ENCODE measurements at places on chromosomes 13 and 19.

DNA sequence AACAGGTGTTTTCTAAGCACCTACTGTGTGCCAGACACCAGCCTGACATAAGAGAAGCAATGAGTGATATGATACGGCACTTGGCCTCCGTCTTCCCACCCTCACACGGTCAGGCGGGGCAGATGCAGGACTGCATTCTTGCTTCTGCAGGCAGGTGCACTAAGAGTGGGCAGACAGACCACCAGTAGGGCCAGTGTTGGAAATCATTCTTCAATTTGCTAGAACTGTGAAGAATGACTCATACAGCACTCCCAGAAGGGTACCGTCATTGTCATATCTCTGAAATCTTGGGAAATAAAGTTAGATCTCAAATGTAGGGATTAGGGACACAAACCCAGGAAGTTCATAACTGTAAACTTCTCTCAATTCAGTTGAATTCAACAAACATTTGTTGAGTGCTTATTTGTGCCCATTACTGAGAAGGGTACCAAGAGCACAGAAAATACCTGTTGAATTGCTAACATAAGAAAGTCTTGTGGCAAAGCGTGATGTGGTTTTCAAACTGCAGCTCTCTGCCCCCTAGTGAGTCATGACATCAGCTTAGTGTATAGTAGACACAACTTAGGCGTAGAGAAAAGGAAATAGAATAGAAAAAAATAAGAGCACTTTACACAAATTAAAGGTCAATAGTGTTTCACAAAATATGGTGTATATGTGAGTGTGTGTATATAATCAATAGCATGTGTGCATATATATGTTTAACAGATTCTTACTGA lies 76.1 kb downstream of the TEX26 start:
- no peak overlapping the region for H3K4me3 ChIP-seq
- DNase-seq, result no peak
- H3K27me3 ChIP-seq, result peaks cover 22% of the 10 kb centered on the region
- no peak overlapping the region for H3K27ac ChIP-seq
- H3K4me1 ChIP-seq, result no peaks in the 10 kb centered on the region

GRCh38 chr19:46728208-46728607 lies 11.3 kb upstream of the PRKD2 start:
- H3K4me1 ChIP-seq, result peaks cover 25% of the 10 kb centered on the region
- no peak for DNase-seq
- H3K36me3 ChIP-seq, result peaks cover 8% of the 10 kb centered on the region
- H3K4me3 ChIP-seq, result no peak overlapping the region
- no peaks in the 10 kb centered on the region for H3K27me3 ChIP-seq

- H3K36me3 ChIP-seq, result peaks cover 18% of the 10 kb centered on the region
- H3K4me1 ChIP-seq, result peaks cover 7% of the 10 kb centered on the region
- peaks cover 9% of the 10 kb centered on the region for H3K27me3 ChIP-seq
- DNase-seq, result no peak
- H3K4me3 ChIP-seq, result peak overlapping the region; percentile 92
- peak overlapping the region; percentile 87 for H3K27ac ChIP-seq
Measured at GRCh38 chr19:43936188-43936587, 1.1 kb upstream of the ZNF45 start.

DNA sequence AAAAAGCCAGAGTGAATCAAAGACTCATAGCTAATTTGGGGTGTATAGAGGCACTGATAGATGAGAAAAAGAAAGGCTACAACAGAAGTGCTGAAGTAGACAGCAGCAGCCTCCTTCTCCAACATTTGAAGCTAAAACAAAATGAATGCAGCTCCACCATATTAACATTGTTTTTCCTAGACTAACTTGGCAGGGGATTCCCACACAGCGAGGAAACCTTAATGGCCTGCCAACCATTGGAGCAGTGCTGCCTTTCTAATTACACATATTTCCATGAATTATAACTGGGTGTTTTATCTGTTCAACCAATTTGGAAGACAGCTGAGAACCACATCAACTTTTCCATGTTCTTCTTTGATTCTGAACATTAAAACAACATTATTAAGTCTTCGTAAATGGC lies 478.6 kb downstream of the LIG4 start:
- no peak overlapping the region for H3K4me3 ChIP-seq
- no peak overlapping the region for H3K27ac ChIP-seq
- H3K36me3 ChIP-seq, result no peaks in the 10 kb centered on the region
- no peaks in the 10 kb centered on the region for H3K27me3 ChIP-seq
- no peaks in the 10 kb centered on the region for H3K4me1 ChIP-seq
- no peak for DNase-seq

DNA sequence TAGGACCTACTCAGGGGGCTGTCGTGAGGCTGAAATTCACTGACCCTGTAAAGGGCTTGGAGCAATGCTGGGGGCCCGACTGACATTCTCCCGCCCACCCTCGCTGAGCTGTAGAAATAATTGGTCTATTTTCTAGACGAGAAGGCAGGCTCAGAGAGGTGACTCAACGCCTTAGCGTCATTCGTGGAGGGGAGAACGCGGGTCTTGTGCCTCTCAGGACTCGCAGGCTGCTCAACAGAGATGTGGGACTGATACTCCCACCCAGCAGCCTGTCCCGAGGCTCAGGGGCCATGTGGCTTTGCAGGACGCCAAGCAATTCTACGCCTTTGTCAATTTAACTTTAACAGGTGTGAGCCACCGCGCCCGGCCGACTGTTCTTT lies 23.6 kb upstream of the ASPDH start:
- H3K27me3 ChIP-seq, result peaks cover 32% of the 10 kb centered on the region
- H3K4me1 ChIP-seq, result no peaks in the 10 kb centered on the region
- H3K27ac ChIP-seq, result no peak overlapping the region
- H3K36me3 ChIP-seq, result peaks cover 6% of the 10 kb centered on the region
- no peak for DNase-seq
- H3K4me3 ChIP-seq, result no peak overlapping the region

- H3K27me3 ChIP-seq, result peaks cover 13% of the 10 kb centered on the region
- H3K4me1 ChIP-seq, result no peaks in the 10 kb centered on the region
- DNase-seq, result no peak
- no peak overlapping the region for H3K4me3 ChIP-seq
- H3K36me3 ChIP-seq, result no peaks in the 10 kb centered on the region
Measured at GRCh38 chr19:30802424-30803013, 430.3 kb downstream of the ZNF536 start.

DNA sequence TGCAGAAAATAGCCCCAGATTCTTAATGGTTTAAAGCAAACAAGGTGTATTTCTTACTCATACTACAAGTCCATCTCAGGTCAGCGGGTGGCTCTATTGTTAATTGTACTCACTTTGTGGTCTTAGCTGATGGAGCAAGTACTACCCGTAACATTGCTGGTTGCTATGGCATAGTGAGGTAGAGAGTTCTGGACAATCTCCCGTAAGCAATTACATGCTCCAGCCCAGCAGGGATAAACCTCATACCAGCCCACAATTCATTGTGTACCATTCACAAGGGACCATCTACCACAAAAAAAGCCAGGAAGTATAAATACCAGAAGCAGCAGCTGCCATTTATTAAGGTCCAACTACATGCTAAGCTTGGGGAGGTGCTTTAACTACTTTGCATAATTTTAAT lies 167.1 kb downstream of the PCDH9 start:
- H3K36me3 ChIP-seq, result no peaks in the 10 kb centered on the region
- no peaks in the 10 kb centered on the region for H3K4me1 ChIP-seq

- H3K27me3 ChIP-seq, result peaks cover 72% of the 10 kb centered on the region
- peak overlapping the region; percentile 64 for H3K27ac ChIP-seq
- H3K4me1 ChIP-seq, result peaks cover 32% of the 10 kb centered on the region
- peaks cover 8% of the 10 kb centered on the region for H3K36me3 ChIP-seq
- H3K4me3 ChIP-seq, result peak overlapping the region; percentile 60
Measured at GRCh38 chr19:30222992-30223865, 149.0 kb upstream of the ZNF536 start.

DNA sequence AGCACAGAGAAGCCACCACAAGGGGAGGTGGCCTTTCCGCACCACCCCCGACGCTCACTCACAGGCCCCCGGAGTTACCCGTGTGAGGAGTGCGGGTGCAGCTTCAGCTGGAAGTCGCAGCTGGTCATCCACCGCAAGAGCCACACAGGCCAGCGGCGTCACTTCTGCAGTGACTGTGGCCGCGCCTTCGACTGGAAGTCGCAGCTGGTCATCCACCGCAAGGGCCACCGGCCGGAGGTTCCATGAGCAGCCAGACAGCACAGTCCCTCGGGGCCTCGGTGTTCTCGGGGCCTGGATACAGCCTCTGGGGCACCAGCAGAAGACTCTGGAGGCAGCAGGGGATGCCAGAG lies 4.3 kb downstream of the ZNF446 start:
- H3K4me3 ChIP-seq, result no peak overlapping the region
- H3K4me1 ChIP-seq, result peaks cover 7% of the 10 kb centered on the region
- peaks cover 11% of the 10 kb centered on the region for H3K36me3 ChIP-seq
- no peaks in the 10 kb centered on the region for H3K27me3 ChIP-seq
- no peak for DNase-seq

DNA sequence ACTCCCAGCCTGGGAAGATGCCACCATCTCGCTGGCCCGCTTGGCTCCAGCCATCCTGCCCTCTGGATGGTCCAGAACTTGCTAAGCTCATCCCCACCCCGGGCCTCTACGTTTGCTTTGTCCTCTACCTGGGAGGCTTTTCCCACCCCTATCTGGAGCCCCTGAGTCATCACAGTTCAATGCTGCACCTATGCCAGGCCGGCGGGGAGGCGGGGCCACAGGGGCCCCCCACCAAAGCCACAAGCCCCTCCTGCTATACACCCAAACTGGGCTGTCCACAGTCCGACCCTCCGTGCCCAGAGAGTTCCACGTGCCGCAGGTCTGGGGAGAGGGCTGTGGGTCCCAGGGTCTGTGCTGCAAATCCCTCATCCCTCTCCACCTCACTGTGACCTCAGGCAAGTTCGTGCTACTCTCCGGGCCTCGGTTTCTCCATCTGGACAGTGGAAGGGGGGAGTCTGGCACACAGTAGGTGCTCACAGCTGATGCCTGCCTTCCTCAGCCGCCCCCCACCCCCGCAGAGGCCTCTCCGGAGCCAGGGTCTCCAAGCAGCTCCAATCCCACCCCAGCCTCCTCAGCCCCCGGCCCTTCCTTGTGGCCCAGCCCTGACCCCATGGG lies 1.9 kb upstream of the TCF3 start:
- H3K27me3 ChIP-seq, result no peaks in the 10 kb centered on the region
- no peak for DNase-seq
- H3K4me3 ChIP-seq, result peak overlapping the region; percentile 50
- no peaks in the 10 kb centered on the region for H3K36me3 ChIP-seq
- H3K27ac ChIP-seq, result no peak overlapping the region
- H3K4me1 ChIP-seq, result peaks cover 9% of the 10 kb centered on the region

GRCh38 chr13:80329250-80329649 lies 11.7 kb downstream of the SPRY2 start:
- H3K4me1 ChIP-seq, result no peaks in the 10 kb centered on the region
- H3K36me3 ChIP-seq, result no peaks in the 10 kb centered on the region
- no peak overlapping the region for H3K27ac ChIP-seq
- H3K27me3 ChIP-seq, result peaks cover 2% of the 10 kb centered on the region

DNA sequence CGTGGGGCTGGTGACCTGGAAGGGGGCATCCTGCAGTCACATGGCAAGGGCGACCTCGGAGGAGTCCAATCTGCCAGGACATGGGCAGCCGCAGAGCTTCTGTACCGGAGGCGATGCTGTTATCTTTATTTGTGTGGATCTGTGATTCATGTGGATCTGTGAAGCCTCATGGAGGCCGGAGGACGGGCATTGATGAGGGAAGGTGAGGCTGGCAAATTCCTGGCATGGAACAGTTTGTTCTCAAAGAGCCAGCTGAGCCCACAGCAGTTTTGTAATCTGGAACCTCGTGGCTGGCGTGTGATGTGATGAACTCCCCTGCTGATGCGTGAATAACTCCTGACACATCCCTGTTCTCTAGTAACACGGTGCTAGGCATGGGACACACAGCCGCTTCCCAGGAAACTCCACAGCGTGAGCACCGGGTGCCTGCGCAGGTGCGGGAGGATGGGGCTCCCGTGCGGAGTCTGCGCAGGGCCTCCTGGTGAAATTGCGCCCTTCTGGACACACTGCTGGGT lies 40.4 kb downstream of the ATP11A start:
- H3K36me3 ChIP-seq, result peaks cover 2% of the 10 kb centered on the region
- H3K4me1 ChIP-seq, result peaks cover 14% of the 10 kb centered on the region
- no peak for DNase-seq
- H3K27me3 ChIP-seq, result no peaks in the 10 kb centered on the region
- no peak overlapping the region for H3K27ac ChIP-seq

- H3K27me3 ChIP-seq, result no peaks in the 10 kb centered on the region
- peak overlapping the region; percentile 40 for H3K27ac ChIP-seq
- peaks cover 23% of the 10 kb centered on the region for H3K36me3 ChIP-seq
- H3K4me3 ChIP-seq, result peak overlapping the region; percentile 63
- peak; percentile 68 for DNase-seq
Measured at GRCh38 chr19:12872941-12873890, 8.0 kb downstream of the DNASE2 start.

DNA sequence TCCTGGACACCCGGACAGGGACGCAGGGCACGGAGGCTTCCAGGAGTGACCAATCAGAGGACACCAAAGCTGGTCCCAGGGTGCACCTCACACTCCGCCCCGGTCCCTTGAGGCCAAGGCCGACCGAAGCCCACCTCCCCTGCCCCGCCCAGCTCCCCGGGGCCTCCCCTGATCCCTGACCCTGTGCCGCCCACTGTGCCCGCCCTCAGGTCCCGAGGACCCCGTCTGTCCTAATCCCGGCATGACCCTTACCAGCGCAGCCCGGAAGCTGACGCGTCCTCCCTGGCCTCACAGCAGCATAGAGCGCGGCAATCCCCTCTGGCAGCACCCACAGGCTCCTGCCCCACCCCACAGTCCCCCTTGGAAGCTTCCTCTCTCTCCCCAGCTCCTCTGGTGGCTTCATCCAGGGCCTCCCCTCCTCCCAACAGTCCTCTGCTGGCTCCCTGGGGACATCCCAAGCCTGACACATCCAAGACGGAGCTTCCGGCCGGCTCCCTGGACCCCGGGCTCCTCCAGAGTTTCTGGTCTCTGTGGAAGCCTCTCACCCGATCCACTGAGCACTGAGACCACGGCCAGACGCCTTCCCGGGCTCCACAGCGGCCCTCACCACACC lies 7.4 kb upstream of the CDC34 start:
- H3K27ac ChIP-seq, result no peak overlapping the region
- H3K27me3 ChIP-seq, result no peaks in the 10 kb centered on the region
- no peak overlapping the region for H3K4me3 ChIP-seq
- H3K36me3 ChIP-seq, result no peaks in the 10 kb centered on the region

DNA sequence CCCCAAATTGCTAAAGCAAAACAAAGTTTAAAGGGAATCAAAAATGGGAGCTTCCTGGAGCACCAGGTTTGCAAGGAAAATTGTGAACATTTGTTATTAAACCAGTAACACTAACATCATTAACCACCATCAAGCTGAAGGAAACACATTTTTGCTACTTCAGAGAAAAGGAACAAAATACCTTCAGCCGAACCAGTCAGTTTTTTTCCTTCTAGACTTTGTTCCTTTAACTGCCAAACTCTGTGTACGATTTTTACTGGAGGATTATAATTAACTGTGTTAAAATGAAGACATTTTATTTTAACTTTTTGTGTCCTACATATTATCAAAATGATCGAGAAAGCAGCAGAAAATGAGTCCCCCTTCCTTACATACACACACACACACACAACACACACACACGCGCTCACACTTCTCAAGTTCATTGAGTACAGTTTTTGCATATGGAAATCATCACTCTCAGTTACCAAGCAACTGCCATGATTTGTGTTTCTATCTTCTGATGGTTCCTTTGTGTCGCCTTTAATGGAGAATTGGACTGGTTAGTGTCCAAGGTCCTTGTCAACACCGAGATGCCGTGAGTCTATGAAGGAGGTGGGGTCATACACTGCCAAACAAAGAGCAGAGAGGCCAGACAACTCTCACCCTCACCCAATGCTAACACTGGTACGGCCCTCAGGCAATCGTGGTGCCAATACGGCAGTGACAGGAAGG lies 9.8 kb upstream of the SERP2 start:
- no peak overlapping the region for H3K4me3 ChIP-seq
- H3K27ac ChIP-seq, result no peak overlapping the region
- peaks cover 2% of the 10 kb centered on the region for H3K27me3 ChIP-seq
- no peaks in the 10 kb centered on the region for H3K4me1 ChIP-seq
- no peaks in the 10 kb centered on the region for H3K36me3 ChIP-seq

Data from naive thymus-derived CD8-positive, alpha-beta T cell (primary cell).